ENCODE measurements at places on chromosomes 16 and 17. TPM values are rescaled to one million over a fixed set of nuclear protein-coding genes. Genes with fewer than 3 reads are reported as not detected.

GRCh38 chr16:3157229-3158025 lies 22.6 kb downstream of the ZNF213 start:
- DNase-seq = peak; percentile 72

DNA sequence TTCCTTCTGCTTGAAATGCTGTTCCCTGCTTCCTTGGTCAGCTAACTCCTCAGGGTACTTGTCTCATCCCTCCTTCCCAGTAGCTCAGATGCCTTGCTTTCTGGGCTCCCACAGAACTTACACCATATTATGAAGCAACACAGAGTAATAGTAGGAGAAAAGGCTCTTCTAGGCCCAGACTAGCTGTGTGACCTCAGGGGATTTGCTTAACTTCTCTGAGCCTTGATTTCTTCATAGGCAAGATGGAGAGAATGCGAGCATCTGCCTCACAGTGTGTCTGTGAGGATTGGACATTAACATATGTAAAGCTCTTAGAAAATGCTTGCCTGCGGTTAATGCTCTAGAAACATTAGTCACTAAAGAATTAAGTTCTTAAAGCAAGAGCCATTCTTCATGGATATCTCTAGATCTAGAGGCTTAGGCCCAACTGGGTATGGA lies 22.3 kb upstream of the PECAM1 start:
- no peak for DNase-seq

DOC2B gene
- 4.5 TPM for total RNA-seq

SDR42E2 gene
- 0.26 TPM for total RNA-seq

DNA sequence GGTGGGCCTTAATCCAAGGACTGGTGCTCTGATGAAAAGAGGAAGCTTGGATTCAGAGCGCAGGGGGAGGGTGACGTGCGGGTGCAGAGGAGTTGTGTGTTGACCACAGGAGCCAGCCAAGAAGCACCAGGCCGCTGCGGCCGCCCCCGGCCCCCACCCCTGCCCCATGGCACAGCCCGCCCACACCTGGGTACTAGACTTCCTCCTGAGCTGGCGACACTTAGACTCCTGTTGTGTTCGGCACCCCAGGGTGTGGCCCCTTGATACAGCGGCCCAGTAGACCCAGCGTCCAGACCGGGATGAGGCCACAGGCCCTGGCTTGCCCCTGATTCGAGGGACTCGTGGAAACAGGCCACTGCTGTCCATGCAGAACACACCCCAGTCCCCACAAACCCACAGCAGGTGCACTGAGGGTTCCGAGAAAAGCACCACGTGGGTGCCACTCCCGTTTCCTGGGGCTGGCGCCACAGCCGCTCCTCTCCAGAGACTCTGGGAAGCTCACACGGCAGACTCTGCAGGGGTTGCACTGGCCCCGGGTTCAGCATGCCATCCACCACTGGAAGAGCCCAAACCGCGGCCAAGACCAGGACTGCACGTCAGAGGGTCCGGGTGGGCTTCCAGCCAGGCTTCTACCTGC lies 5.7 kb upstream of the SNAI3 start:
- no peak for DNase-seq

GRCh38 chr17:77792626-77793025 lies 165.9 kb upstream of the TNRC6C start:
- DNase-seq = no peak

Data from mucosa of gallbladder (tissue), 1 donor.